ENCODE measurements at places on chromosomes 6 and 20. TPM values are rescaled to one million over a fixed set of nuclear protein-coding genes. Genes with fewer than 3 reads are reported as not detected.

- DNase-seq = no peak
Measured at GRCh38 chr20:944148-944547, 28.0 kb upstream of the ANGPT4 start.

DNA sequence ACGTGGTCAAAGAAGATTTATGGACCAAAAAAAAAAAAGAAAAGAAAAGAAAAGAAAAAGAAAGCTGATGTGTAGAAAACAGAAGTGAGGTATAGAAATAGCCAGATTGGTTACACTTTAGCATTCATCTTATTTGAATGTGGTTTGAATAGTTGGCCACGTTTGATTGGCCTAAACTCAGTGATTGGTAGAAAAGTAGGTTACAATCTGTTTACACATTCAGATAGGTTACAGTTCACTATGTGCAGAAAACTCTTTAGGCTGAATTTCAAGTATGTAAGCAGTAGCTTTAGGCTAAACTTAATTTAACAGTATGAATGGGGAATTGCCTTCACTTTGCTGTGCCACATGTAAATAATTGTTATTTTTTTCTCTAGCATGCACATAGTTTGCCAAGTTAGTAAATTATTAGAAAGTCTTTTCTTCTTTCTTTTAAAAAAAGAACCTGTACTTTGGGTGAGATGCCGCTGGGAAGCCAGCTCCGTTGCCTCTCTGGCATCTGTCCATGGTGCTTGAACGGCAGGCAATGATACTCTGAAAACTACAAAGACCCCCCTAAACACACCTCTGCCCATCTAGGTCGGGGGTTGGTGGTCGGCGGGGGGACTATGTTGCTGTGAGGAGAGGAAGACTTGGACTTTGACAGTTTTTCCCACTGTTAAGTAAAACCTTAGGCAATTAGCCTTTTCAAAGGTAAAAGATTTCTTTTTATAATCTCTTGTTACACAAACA is 173.0 kb downstream of the AIG1 start:
- no peak for DNase-seq

GRCh38 chr6:76510489-76510888 is 438.0 kb upstream of the IMPG1 start:
- no peak for DNase-seq

DNA sequence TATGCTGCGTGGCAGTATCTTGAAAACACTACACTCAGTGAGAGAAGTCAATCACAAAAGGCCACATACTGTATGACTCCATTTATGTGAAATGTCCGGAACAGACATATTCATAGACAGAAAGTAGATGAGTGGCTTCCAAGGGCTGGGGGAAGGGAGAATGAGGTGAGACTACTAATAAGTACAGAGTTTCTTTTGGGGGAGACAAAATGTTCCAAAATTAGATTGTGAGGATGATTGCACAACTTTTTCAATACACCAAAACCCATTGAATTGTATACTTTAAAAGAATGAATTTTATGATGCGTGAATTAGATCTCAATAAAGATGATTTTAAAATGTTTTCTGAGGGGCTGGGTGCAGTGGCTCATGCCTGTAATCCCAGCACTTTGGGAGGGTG is 9.2 kb upstream of the SPO11 start:
- DNase-seq = no peak

Gene MUC21
- polyA plus RNA-seq = not detected
